ENCODE measurements at places on chromosomes 16 and 17.

GRCh38 chr17:7183433-7184090, 4.4 kb upstream of the ASGR1 start:
- no peak for DNase-seq

DNA sequence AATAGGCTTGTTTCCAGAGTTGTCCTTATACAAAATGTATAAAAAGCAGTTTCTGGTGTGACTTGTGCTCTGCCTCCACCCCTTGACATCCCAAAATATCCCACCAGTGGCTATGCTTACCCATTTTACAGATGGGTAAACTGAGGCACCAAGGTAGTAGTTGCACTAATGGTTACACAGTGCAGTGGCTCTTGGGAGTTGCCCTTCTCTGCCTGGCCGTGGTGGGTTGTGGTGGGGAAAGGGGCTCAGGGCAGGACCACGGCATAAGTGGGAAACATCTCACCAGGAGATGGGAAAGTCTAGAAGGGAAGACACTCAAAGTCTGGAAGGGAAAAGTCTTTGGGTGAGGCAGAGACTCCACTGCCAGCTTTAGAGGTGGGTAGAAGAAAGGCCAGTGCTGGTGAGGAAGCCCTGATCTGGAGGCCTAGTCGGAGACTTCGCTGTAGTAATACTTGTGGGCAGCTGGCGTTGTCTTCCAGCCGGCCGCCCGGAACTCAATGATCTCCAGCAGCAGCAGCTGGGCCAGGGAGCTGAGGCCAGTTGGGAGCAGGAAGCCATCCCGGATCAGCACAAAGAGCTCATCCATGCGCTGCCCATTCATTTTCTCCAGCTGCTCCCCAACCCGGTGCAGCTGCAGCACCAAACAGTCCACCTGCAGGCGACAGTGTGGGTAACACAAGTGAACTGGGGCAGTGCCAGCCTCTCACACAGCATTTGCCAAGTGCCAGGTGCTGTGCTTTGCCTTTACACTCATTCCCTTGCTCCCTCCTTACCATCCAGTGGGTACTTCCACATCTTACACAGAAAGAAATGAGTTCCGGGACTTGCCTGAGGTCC, 4.5 kb downstream of the MIF4GD start:
- DNase-seq = no peak

DNA sequence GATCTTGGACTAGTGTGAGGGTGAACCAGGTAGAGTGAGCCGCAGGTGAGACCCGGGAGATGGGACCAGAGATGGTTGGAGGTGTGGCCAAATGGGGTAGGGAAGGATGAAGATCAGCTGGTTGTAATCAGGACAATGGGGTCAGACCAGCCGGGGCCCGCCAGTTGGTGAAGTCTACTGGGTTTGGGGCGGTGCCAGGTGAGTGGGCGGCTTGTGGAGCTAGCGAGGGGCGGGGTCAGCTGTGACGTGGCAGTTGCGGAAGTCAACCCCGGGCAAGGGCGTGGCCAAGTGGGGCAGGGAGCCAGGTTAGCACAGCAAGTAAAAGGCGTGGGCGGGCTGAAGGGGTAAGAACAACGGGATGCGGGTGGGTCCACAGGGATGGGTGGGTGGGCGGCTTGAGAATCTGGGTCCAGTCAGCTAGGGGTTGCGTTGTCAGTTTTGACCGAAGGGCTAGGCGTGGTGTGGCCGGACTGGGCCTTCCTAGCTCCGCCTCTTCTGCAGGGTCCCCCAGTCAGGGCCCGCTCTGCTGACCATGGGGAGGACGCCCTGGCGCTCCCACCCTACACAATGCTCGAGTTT, 25.5 kb upstream of the ALKBH5 start:
- DNase-seq = peak; percentile 84

GRCh38 chr17:62616993-62617893, 10.2 kb upstream of the MRC2 start:
- no peak for DNase-seq

GRCh38 chr16:54466233-54466632, 179.6 kb upstream of the IRX3 start:
- DNase-seq = no peak

DNA sequence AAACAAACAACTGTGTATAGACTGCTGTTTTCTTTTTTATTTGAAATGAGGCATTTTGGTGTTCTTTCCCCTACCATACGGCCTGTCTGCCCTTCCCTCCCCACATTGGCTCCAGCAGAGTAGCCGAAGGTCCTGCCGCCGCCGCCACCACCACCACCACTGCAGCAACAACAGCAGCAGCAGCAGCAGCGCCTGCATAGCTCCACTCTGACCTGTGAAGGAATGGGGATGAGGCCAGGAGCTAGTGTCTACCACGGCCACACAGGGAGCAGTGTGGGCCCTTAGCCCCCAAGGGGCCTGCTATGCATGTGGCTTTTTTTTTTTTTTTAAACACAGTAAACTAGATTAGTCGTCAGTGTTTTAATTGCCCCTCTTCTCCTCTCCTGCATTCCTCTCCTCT, 5.6 kb upstream of the CDK5R1 start:
- DNase-seq = no peak

Measured in stimulated activated CD4-positive, alpha-beta T cell treated with anti-CD3 and anti-CD28 coated beads, Interleukin-1b, Interleukin-23, amount 100 ng/mL, for 1 hour (primary cell).